Fibroblast of skin of right biceps (primary cell): ENCODE measurements at places on chromosomes 11 and 22.

DNA sequence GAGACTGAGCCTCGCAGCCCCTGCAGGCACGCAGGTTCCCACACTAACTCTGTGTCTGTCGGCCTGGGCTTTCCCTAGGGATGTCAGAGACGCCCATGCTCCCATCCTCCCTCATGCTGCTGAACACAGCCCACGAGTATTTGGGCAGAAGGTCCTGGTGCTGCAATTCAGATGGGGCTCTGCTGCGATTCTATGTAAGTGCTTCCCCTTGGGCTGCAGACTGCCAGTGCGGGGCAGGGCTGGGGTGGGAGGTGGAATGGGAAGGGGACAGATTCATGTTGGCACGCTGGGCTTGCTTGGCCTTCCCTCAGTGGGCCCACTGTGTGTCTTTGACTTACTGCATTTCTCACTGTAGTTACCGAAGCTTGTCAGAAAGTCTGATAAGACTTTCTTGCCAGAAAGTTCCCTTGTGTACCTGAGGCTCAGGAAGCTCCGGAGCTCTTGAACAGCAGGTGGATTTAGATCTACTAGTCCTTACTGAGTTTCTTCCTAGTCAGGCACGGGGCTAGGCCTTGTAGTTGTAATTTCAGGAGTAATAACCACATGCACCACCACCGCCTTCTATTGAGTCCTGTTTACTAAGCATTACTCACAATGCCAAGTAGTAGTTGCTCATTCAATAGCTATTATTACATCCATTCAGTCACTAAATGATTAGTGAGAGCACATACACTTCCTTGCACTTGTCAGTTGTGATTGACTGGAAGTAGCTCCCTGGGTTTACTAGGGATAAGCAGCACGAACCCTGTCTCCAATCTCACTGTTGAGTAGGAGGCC lies 65.2 kb downstream of the CABIN1 start:
- no peak for DNase-seq

DNA sequence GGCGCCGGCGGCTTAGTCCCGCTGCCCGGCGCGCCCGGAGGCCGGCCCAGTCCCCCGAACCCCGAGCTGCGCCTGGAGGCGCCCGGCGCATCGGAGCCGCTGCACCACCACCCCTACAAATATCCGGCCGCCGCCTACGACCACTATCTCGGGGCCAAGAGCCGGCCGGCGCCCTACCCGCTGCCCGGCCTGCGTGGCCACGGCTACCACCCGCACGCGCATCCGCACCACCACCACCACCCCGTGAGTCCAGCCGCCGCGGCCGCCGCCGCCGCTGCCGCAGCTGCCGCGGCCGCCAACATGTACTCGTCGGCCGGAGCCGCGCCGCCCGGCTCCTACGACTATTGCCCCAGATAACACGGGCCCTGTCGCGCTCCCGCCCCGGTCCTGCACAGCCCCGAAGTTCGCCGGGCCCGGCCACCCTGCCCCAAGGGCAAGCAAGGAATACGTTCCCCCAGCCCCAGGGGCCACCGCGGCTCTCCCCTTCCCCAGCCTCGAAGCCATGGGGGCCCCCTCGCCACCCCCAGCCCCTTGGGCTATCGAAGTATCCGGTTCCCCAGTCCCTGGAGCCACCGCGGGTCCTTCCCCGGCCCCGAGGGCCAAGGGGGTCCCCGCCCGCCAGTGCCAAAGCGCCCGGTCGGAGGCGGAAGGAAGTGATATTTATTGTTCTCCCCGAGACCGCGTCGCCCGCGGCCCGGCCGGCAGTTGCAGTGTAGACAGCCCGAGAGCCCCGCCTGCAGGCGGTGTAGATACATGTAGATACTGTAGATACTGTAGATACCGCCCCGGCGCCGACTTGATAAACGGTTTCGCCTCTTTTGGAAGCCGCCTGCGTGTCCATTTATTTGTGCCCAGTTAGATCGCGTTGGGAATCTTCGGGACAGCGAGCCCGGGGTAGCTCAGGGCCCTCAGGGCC lies 6.2 kb downstream of the TBX1 start:
- DNase-seq, result no peak

- peak; percentile 75 for DNase-seq
Measured at GRCh38 chr11:8719721-8720120, 37.1 kb downstream of the RPL27A start.

GRCh38 chr22:41805639-41806038 lies 5.2 kb downstream of the CCDC134 start:
- no peak for DNase-seq

DNA sequence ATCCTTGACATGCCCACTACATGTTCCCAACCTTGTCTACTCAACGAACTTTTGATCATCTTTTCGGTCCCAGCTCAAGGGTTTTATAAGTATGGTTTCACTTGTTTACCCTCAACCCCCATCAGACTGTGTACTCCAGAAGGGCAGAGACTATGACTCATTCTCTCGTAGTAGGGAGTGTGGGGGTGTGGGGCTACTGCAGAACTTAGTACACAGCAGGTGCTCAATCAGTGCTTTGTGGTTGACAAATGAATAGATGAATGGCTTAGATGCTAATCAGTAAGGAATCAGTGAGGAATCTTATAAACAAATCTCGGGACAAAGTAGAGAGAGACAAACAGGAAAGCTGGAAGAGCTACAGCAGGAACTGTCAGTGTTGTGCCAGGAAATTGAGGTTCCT lies 151.7 kb upstream of the PLET1 start:
- no peak for DNase-seq

DNA sequence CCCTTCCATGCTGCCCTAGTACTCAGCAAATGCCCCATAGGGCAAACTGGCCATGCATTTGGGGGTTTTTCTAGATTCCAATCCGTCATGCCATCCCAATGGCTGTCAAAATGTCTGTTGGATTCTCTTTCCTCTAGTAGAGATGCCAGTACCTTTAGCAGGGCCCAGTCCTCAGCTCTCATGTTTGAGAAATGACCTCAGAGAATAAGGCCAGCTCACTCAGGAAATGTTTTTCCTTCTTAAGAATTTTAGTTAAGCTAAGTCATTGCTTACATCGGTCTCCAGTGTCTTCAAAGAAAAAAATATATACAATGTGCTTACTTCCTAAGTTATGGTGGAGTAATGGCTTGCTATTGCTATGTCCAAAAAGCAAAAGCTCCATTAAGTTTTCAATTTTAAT lies 14.1 kb upstream of the ALKBH3 start:
- peak; percentile 24 for DNase-seq

- peak; percentile 57 for DNase-seq
Measured at GRCh38 chr22:50270666-50271394, 650 bp upstream of the MAPK11 start.

DNA sequence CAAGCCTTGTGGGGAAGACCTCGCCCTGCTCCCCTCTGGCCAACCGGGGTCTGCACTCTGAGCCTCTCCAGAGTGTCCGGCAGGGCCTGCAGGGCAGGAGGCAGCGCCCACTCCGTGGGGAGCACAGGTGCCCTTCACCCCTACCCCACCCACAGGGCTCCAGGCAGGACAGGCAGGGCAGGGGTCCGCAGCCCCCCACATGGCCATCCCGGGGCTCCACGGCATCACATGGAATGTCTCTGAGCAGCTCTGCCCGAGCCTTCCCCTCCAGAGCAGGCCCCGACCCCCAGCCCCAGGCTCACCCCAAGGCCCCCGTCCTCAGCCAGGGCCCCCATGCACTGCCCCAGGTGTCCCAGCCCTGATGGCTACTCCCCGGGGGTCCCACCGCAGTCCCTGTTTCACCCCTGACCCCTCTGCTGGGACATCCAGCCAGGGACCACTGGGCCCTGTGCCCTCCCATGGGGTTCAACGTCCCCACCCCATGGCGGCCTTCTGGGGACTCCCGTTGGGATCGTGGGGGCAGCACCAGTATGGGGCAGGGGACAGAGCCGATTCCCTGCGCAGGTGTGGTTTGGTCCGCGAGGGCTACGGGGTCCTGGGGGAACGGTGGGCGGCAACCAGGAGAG lies 77.7 kb downstream of the BRD1 start:
- no peak for DNase-seq

DNA sequence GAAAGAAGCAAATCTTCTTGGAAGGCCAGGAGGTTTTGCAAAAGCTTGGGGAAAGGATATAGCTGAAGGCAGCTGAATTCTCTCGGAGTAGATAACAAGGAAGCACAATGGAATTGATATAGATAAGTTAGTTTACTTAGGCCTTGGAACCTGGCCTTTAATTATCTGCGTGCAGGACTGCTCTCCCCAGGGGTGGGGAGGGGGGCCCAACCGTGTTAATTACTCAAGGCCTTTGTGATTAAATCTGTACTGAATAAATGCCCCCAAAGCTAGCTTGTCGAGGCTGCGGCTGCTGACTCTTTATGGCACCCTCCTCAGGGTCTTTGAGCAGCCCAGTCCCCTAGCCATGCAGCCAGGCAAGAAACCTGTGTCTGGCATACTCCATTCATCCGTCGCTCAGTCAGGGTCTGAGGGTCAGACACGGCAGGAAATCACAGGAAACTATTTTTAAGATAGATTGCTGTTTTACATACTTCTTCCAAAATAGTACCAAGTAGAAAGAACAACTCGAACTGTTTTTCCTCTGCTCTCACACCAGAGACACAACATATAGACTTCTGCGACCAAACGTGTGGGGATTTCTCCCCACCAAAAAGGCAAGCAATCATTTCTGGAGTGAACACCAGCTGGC lies 36.5 kb downstream of the MS4A2 start:
- DNase-seq, result no peak

DNA sequence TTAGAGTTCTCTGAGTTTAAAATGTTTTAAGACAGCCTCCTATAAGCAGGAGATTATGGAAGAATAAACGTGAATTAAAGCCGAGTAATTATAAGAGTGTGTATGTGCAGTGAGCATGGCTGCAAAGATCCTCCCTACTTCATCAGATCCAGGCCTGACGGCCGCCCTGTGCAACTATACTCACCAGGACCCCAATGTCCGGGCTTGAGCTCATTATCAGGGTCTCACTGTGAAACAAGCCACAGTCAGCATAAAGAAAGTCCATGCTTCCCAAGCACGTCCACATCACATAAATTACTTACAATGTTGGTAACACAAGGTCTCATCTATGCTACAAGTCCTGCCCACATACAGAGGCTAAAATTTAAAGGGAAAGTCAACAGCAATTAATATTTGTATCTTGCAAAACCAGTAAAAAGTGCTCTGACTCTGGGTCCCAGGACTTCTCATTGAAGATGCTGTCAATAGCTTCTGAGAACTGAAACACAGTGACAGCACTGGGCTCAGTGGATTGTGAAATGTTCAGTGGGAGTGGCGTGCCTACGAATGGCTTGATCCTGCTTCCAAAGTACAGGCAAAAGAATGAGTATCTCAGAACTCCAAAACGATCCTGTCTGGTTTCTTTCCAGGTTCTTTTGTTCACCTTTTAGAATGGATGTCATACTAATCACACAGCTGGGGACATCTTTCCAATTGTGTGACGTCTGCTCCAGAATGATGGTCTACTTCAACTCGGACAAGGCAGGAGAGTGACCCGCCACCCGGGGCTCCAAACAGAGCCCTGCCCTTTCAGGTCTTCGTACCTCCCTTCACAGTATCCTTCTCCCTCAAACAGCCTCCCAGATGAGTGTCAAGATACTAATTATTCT lies 72.1 kb upstream of the ARFGAP3 start:
- no peak for DNase-seq

GRCh38 chr22:31752096-31752847 lies 1.5 kb upstream of the DEPDC5 start:
- DNase-seq, result no peak
